ENCODE measurements at places on chromosomes 7 and 10. TPM values are rescaled to one million over a fixed set of nuclear protein-coding genes. Genes with fewer than 3 reads are reported as not detected.
A peak's percentile ranks its signal among the peaks of the same experiment; 100 is the strongest.

DNA sequence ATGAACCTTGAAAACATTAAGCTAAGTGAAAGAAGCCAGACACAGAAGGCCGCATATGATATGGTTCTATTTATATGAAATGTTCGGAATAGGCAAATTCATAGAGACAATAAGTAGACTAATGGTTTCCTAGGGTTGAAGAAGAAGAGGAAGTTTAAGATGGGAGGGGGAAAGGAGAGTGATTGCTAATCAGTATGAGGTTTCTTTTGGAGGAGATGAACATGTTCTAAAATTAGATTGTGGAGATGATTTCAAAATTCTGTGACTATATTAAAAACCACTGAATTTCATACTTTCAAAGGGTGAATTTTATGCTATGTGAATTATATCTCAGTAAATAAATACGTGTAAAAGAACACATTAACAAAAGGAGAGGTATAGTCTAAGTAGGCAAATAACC is 176.4 kb upstream of the HPS1 start:
- no peak for DNase-seq
- no peak overlapping the region for H3K27ac ChIP-seq
- H3K27me3 ChIP-seq, result no peaks in the 10 kb centered on the region
- H3K36me3 ChIP-seq, result no peaks in the 10 kb centered on the region
- no peak overlapping the region for H3K4me3 ChIP-seq

GIMAP1 gene
- 19.1 TPM for total RNA-seq

FRMPD2 gene
- total RNA-seq, result not detected

NUP42 gene
- total RNA-seq, result 20.6 TPM

- H3K36me3 ChIP-seq, result no peaks in the 10 kb centered on the region
- H3K4me1 ChIP-seq, result no peaks in the 10 kb centered on the region
- no peaks in the 10 kb centered on the region for H3K27me3 ChIP-seq
- no peak overlapping the region for H3K27ac ChIP-seq
- no peak overlapping the region for H3K4me3 ChIP-seq
Observed at GRCh38 chr7:148367731-148368475, 222.7 kb upstream of the C7orf33 start.

DNA sequence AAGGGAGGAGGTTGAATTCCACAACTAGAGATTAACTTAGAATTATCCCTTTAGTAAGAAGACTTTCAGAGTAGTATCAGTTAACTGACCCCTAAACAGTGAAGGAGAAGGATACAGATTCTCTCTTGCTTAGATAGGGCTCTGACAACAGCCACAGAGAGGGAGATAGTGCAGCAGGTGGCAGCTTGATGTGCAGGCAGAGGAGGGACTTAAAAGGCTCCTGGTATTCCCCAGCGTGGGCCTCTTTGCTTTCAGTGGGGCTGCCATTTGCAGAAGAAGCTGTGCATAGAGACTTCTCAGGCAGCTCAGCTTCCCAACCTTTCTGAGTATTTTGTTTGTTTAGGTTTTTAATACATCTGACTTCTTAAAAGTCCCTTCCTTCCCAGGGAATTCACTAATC is 16.0 kb downstream of the FZD1 start:
- no peak overlapping the region for H3K4me3 ChIP-seq
- H3K4me1 ChIP-seq, result no peaks in the 10 kb centered on the region
- H3K27ac ChIP-seq, result no peak overlapping the region
- no peak for DNase-seq

GRCh38 chr10:84197643-84198042 is 3.3 kb downstream of the CDHR1 start:
- H3K4me1 ChIP-seq, result no peaks in the 10 kb centered on the region
- no peaks in the 10 kb centered on the region for H3K27me3 ChIP-seq
- no peak overlapping the region for H3K27ac ChIP-seq
- no peak overlapping the region for H3K4me3 ChIP-seq

ARHGAP19 gene
- 17.8 TPM for total RNA-seq

GRCh38 chr10:10532826-10533225 is 484.8 kb upstream of the CELF2 start:
- H3K27ac ChIP-seq, result no peak overlapping the region
- H3K27me3 ChIP-seq, result no peaks in the 10 kb centered on the region
- DNase-seq, result no peak
- H3K4me3 ChIP-seq, result no peak overlapping the region

DNA sequence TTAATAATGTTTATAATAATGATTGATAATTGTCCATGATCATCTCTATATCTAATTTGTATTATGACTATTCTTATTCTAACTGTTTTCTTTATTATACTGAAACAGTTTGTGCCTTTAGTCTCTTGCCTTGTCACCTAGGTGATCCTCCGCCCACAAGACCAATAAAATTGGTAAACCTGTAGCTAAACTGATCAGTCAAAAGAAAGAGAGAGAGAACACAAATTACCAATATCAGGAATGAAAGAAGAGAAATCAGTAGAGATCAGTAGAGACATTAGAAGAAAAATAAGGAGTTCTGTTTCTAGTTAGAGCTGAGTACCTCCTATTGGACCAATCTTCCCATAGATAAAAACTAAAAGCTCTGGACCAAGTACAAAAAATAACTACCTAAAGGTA is 6.1 kb upstream of the COA1 start:
- no peak overlapping the region for H3K27ac ChIP-seq
- H3K4me1 ChIP-seq, result no peaks in the 10 kb centered on the region
- no peak overlapping the region for H3K4me3 ChIP-seq
- no peaks in the 10 kb centered on the region for H3K36me3 ChIP-seq

IL2RA gene
- total RNA-seq, result 0.28 TPM

DNA sequence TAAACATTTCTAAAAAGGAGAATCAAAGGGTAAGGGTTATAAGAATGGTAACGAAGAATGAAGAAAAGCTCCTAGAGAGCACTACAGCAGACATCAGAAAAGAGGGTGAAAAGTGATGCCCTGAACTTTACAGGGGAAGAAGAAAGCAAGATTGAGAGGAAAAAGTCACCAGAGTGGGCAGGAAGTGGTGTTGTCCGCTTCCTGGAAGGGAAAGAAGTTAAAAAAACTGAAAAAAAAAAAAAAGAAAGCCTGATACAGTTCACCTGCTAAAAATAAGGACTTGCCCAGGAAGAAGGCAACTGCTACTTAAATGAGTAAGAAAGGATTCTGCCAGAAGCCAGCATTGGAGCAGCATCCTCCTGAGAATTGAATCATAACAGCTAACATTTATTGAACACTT is 330.1 kb upstream of the PHF14 start:
- no peak overlapping the region for H3K4me3 ChIP-seq
- no peak for DNase-seq
- H3K27ac ChIP-seq, result no peak overlapping the region
- no peaks in the 10 kb centered on the region for H3K36me3 ChIP-seq

DNA sequence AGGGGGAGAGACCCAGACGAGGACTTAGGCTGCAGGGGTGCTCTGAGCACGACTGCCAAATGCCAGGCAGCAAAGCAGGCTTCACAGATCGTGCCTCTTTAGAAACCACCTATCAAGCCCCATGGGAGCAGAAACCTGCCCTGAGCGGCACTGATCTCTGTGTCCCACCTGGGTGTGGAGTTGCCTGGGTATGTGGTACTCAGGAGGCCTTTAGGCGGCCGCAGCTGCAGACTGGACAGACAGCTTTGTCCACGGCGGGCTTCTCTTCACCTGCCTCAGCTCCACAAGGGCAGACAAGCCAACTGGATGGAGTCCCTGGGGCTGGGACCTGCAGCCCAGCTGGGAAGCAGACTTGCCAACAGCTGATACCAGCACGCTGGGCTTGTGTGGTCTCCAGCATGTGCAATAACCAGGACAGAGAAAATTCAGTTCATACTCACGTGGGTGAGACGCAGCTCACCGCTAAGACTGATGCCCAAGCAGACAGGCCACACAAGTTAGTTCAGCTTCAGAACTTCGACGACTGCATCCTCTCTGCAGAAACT is 163.2 kb downstream of the EBF3 start:
- H3K36me3 ChIP-seq, result no peaks in the 10 kb centered on the region
- DNase-seq, result no peak
- H3K4me3 ChIP-seq, result no peak overlapping the region
- H3K27me3 ChIP-seq, result no peaks in the 10 kb centered on the region

GRCh38 chr7:25727446-25727845 is 424.6 kb upstream of the NFE2L3 start:
- no peak for DNase-seq
- H3K27ac ChIP-seq, result peak overlapping the region; percentile 78
- no peaks in the 10 kb centered on the region for H3K27me3 ChIP-seq
- H3K36me3 ChIP-seq, result no peaks in the 10 kb centered on the region

GRCh38 chr10:3802526-3803265 is 17.7 kb upstream of the KLF6 start:
- no peaks in the 10 kb centered on the region for H3K27me3 ChIP-seq
- no peaks in the 10 kb centered on the region for H3K4me1 ChIP-seq
- DNase-seq, result no peak

- no peaks in the 10 kb centered on the region for H3K27me3 ChIP-seq
- H3K27ac ChIP-seq, result peak overlapping the region; percentile 96
- no peaks in the 10 kb centered on the region for H3K4me1 ChIP-seq
- peak overlapping the region; percentile 78 for H3K4me3 ChIP-seq
- no peak for DNase-seq
Observed at GRCh38 chr10:119166118-119166500, 595 bp upstream of the SFXN4 start.

GRCh38 chr7:44971902-44972441 is 6.8 kb downstream of the MYO1G start:
- no peaks in the 10 kb centered on the region for H3K36me3 ChIP-seq
- no peaks in the 10 kb centered on the region for H3K27me3 ChIP-seq
- DNase-seq, result no peak

DNA sequence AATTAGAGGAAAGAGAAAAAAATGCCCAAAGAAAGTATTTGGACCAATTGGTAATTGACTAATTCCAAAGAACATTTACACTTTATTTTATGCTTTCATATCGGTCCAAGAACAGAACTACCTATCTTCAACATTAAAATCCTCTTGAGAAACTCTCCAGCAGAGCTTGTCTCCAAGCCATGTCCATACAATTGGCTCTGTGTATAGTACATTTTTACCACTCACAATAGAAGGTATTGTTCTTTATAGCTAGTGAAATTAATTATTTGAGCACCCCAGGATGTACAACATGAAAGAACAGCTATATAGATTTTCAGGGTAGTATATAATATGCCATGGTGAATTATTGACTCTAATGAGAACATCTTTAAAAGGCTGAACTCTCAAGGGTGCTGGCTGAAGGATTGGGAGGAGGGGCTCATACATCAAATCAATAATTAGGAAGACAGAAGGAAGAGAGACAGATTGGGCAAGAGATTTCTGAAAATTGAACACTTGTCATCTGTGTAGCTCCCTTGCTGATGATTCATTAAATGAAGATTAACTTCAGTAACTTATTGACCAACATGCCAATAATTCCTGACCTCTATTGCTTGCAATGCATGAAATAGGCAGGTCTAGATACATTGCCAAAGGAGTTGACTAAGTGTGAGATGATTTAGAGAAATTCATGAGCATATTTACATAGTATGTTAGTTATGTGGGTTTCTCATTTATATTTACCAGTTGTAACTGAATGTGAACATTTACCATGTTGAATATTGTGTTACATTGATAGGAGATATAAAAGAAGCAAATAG is 249.7 kb downstream of the MTERF1 start:
- DNase-seq, result no peak
- no peak overlapping the region for H3K27ac ChIP-seq
- H3K27me3 ChIP-seq, result no peaks in the 10 kb centered on the region

DNA sequence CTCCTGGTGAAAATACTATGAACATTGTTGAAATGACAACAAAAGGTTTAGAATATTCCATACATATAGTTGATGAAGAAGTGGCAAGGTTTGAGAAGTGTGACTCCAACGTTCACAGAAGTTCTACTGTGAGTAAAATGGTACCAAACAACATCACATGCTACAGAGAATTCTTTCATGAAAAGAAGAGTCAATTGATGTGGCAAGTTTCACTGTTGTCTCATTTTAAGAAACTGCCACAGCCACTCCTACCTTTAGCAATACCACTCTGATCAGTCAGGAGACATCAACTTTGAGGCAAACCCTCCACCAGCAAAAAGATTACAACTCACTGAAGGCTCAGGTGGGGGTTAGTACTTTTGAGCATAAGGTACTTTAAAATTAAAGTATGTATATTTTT is 693.3 kb downstream of the GRID1 start:
- H3K27ac ChIP-seq, result no peak overlapping the region
- no peak overlapping the region for H3K4me3 ChIP-seq
- H3K4me1 ChIP-seq, result no peaks in the 10 kb centered on the region

- no peaks in the 10 kb centered on the region for H3K36me3 ChIP-seq
- no peak overlapping the region for H3K4me3 ChIP-seq
- H3K27me3 ChIP-seq, result no peaks in the 10 kb centered on the region
Observed at GRCh38 chr10:48802611-48803071, 118.0 kb downstream of the WDFY4 start.

- H3K27me3 ChIP-seq, result no peaks in the 10 kb centered on the region
- DNase-seq, result no peak
- no peaks in the 10 kb centered on the region for H3K4me1 ChIP-seq
Observed at GRCh38 chr7:93562936-93563335, 11.6 kb downstream of the CALCR start.

- no peaks in the 10 kb centered on the region for H3K36me3 ChIP-seq
- H3K4me1 ChIP-seq, result no peaks in the 10 kb centered on the region
- DNase-seq, result no peak
Observed at GRCh38 chr7:33754933-33755928, 150.1 kb upstream of the BMPER start.

DNA sequence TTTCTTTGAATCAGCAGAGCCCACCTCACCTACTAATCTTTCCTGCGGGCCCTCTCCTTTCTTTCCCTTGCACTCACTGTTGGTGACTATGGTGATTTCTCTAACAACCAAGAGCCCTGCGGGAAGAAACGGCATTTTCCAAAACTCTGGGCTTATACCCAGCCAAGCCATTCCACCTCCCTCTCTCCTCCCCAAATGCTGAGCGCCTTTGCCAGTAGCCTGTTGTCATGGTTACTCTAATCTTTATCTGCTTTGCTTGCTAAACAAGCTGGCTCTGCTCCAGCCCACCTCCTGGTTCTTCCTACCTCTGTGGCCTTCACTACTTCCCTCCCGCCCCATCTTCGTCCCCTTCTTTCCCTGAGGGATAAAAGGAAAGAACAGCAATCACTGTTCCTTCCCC is 86.7 kb downstream of the DGKI start:
- no peak for DNase-seq
- H3K4me3 ChIP-seq, result no peak overlapping the region
- no peaks in the 10 kb centered on the region for H3K4me1 ChIP-seq

DNA sequence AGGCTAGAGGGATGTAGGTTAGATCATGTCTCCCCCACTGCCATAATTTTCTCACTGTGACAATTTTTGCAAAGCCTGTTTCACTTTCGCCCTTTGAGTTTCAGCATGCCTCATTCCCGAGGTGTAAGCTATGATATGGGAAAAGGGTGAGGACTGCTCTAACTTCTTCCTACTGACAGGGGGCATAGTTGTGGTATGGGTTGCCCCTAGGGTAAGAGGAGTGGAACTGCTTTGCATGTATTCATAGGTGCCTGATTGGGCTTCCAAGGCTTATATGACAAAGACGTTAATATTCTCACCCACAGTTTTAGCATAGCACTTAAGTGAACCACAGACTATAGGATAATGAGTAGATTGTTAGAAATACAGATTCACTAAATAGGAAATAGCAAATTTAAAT is 148.7 kb downstream of the BBS9 start:
- no peak for DNase-seq
- H3K4me3 ChIP-seq, result no peak overlapping the region
- no peaks in the 10 kb centered on the region for H3K4me1 ChIP-seq
- H3K36me3 ChIP-seq, result no peaks in the 10 kb centered on the region
- H3K27me3 ChIP-seq, result no peaks in the 10 kb centered on the region
